ENCODE measurements at places on chromosomes 5 and 9.
A peak's percentile ranks its signal among the peaks of the same experiment; 100 is the strongest.

DNA sequence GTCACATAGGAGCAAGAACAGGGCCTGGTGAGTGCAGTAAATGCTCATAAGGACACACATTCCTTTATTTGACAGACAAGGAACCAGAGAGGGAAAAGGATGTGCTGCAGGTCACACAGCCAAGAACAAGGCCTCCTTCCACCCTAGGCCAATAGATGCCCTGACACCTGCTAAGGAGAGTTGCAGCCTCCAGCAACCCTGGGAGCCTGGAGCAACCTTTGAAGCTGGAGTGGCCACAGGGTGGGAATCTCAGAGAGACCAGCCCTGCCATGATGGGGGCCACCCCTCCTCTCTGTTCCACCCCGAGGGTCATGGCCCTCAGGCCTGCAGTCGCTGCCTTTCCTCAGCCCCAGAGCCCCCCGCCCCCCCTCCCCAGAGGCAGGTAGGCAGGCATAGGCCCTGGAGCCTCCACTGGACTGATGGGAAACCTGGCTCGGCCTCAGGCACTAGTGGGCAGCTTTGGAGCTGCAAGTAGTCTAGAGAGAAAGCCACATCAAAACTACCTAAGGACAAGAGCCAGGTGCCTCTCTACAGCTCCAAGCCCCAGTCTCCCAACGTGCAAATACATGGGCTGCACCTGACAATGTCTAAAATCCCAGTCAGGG, 116.1 kb upstream of the SPOCK1 start:
- no peak for DNase-seq

GRCh38 chr5:152462021-152462721, 57.1 kb upstream of the NMUR2 start:
- peak; percentile 5 for DNase-seq

GRCh38 chr5:111783537-111783936, 26.5 kb upstream of the NREP start:
- DNase-seq, result no peak

GRCh38 chr5:168765086-168765550, 185.9 kb upstream of the PANK3 start:
- no peak for DNase-seq

- no peak for DNase-seq
Measured at GRCh38 chr9:34124099-34124498, 2.4 kb downstream of the DCAF12 start.

GRCh38 chr5:55429613-55430253, 105.0 kb downstream of the PLPP1 start:
- no peak for DNase-seq

GRCh38 chr5:99369797-99370593, 441.2 kb upstream of the CHD1 start:
- no peak for DNase-seq

- DNase-seq, result no peak
Measured at GRCh38 chr9:114080773-114081440, 2.8 kb upstream of the AMBP start.

GRCh38 chr5:53473633-53474032, 6.8 kb upstream of the FST start:
- DNase-seq, result no peak

GRCh38 chr9:14399756-14400657, 86.1 kb upstream of the NFIB start:
- DNase-seq, result peak; percentile 26

GRCh38 chr5:34688015-34688810, 32.1 kb downstream of the RAI14 start:
- DNase-seq, result no peak

DNA sequence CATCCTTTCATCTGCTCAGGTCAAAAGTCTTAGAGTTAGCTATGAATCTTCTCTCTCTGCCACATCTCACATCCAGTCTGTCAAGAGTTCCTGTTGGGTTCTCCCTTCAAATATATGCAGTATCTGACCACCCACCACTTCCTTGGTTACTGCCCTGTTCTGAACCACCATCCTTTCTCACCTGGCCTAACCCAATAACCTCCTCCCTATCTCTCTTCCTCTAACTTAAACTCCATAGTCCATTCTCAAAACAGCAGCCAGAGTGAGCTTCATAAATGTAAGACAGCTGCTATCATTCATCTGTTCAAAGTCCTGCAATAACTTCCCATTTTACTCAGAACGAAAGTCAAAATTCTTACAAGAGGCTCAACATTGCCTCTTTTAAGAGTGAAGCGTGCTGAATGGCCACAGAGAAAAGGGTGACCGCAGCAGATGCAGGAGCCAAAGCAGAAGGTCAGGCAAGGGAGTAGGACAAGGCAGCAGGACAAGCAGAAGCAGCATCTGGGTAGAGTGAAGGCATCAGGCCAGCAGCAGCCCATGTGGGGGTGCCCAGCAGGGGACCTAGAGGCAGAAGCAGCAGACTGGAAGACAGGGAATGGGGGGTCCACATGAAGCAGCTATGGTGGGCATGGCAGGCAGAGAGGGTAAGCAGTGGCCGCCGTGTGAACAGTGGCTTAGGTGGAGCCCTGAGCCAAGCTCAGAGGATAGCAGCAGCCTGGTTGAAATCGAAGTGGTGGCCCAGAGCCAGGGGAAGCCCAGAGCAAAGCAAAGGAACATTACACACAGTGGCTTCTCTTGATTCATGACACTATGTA, 39.3 kb upstream of the CDC42SE2 start:
- DNase-seq, result peak; percentile 14

DNA sequence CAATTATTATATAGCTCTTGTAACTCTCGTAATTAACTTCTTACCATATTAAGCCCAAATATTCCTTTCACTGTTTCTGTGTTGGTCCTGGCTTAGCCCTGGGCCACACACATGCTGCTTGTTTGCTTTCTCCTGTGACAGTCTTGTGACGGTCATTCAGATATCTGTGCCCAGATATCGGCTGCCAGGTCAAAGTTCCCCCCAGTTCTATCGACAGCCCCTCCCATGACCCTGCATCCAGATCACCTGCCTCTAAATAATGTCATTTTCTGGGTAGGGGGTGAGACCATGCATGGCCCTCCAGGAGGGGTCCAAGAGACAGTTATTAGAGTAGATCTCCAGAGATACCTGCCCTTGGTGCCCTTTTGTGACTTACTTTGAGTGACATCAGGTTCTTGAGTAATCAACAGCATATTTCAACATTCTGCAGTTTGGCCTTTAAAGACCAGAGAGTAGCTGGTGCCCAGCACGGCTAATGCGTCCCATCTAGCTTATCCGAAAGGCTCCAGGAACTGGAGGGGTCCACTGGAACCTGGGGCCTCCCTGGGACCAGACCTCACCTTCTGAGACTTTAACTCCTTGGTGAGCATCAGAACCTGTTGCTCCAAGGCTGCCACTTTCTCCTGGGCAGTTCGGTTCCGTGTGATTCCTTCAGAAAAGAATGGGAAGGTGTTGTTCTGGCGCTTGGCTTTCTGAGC, 26.9 kb downstream of the TBC1D2 start:
- peak; percentile 43 for DNase-seq

GRCh38 chr9:126329476-126330275, 3.0 kb downstream of the MVB12B start:
- no peak for DNase-seq

DNA sequence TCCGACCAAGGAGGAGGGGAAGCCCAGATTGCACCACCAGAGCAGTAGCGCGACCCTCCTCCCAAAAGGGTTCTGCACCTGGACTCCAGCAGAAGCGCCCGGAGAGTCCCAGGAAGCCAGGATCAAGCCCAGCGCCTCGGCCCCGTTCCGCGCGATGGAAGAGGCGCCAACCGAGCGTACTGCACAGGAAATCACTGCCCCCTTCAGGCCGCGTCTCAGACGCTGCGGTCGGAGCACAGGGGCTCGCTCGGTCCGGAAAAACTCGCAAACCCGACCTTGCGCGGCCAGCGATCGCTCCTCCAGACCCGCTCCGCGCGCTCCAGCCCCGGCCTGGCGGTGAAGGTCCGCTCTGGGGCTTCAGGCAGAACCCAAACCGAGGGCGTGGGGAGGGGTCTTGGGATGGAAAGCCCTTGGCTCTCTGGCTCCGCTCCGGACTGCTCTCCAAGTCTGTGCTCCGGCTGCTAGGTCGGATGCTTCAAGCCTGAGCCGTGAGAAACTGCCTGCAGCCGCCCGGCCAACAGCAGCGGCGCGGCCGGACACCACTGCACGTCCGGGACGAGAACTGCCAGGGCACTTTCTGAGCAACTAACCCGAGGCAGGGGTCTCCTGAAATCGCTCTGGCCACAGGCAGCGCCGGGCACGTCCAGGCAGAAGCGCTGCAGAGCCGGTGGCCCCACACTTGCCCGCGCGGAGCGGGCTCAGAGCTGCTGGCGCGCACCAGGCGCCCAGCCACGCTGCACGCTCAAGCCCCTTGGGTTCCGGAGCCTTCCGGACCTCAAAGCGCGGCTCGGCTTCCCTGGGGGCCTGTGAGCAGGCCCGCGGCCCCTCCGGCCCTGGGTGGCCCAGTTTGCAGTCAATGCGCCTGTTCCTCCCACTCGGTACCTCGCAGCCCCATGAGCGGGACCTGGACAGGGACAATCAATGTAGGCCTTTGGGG, 1.3 kb downstream of the GABBR2 start:
- peak; percentile 88 for DNase-seq

DNA sequence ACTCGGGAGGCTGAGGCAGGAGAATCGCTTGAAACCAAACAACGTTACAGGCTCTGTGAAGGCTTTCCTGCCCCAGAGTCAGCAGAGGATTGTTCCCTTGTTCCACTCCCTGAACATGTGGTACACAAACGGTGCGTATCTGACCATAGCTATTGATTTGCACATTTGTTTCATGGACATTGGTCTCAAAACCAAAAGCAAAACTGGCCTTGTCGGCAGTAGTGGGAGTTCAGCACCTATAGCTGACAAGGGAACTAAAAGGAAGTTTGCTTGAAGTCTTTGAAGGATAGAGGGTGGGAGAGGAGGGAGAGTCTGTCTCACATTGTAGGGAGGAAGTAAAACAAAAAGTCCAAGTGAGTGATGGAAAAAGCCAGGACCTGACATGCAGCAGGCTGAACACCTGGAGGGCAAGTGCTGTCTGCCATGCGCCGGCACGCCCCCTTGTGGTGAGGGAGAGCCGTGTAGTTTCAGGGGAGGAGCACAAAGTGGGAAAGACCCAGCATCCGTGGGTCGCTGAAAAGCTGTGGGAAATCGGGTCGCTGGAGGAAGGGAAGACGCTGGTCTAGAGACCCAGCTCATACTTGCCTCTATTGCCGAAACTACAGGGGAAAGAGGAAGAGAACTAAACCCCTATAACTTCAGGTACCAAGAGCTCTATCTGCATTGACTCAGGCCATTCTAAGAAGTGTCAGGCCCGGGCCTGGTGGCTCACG, 58.0 kb downstream of the RAD23B start:
- peak; percentile 62 for DNase-seq

GRCh38 chr9:87673446-87674120, 52.3 kb upstream of the CTSL start:
- no peak for DNase-seq

GRCh38 chr9:137034709-137035506, 3.0 kb upstream of the FUT7 start:
- DNase-seq, result peak; percentile 79

DNA sequence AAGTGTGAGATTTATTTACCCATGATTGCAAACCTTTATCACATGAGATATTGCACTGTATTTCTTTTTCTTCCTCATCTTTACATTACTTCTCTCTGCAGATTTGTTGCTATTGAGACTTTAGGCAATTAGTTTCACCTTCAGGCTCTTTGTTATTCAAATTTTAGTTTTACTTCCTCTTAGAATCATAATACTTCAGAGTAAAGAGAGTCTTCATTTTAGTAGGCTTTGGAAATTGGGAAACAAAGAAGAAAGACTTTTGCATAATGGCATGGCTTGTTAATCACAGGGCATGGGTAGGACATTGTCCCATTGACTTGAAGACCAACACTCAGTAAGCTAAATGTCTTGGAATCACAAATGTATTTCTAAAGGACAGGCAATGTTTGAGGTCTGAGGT, 1.2 kb upstream of the PCDHGA5 start:
- DNase-seq, result no peak

DNA sequence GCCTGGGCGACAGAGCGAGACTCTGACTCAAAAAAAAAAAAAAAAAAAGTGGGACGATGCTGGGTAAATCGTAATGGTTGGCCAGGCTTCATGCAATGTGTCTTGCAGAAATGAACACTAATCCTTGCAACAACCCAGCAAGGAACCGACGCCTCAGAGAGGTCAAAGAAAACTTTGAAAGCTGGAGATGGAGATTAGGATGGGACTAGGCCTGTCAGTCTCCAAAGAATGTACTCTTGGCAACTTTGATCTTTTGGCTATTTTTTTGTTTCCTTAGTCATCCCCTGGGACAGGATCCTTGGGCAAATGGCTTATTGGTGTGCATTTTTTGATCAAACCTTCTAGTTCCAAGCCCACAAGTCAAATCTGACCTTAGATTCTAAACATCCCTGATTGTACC, 10.6 kb upstream of the PWWP2A start:
- DNase-seq, result peak; percentile 31

DNA sequence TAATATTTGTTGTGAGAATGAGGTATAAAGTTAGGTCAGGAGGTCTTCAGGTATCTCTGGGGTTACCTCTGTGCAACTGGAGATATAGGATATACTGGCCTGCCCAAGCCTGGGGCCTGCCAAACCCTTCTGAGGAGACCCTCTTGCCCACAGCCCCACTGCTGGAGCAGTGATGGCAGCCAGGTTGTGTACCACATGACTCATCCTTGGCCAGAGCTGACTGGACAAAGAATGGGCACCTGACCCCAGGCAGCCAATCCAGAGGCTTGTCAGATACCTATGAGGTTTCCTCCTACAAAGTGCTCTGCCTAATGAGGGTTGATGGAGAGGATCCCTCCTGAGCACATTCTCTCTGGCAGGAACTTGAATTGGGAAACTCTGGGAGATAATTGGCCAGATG, 56.1 kb upstream of the TBC1D2 start:
- no peak for DNase-seq

- DNase-seq, result no peak
Measured at GRCh38 chr5:39175273-39175955, 43.9 kb downstream of the FYB1 start.

- no peak for DNase-seq
Measured at GRCh38 chr9:86046930-86047341, 52.4 kb downstream of the GOLM1 start.

DNA sequence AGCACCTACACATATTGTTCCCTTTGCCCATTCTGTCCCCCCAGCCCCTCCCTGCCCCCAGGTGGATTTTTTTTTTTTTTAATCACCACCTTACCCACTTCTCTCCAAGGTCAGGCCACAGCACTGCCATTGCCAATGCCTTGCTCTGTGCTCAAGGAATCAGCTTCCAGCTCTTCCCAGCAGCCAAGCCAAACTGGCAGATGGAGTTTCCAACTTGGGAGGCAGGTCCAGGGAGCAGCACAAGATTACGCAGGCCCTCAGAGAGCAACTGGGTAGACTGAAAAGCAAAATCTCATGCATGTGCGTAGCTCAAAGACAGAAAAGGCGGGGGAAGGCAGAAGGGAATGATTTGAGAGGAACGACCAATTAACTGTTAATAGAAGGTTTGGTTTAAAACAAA, 15.1 kb downstream of the GRHPR start:
- no peak for DNase-seq

GRCh38 chr5:57772512-57772911, 289.9 kb upstream of the ACTBL2 start:
- DNase-seq, result no peak

DNA sequence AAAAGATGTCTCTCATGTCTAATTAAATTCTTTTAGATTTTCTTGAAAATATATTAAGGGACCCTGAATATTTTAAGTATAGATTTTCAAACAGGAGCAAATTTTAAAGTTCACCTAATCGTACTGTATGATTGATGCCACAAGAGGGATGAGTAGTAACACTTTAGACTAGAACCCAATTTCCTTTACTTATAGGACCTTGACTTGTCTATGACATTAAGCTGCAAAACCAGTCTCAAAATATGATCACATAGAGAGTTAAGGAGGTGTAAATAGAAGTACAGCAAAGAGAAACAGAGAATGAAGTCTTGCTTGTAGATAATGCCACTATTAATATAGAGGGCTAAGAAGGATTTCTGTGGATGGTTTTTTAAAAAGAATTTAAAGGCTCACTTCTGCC, 312.9 kb upstream of the PRR16 start:
- peak; percentile 18 for DNase-seq

Measured in iris pigment epithelial cell (primary cell).